ENCODE measurements at places on chromosomes 16 and 17. TPM values are rescaled to one million over a fixed set of nuclear protein-coding genes. Genes with fewer than 3 reads are reported as not detected.

MYO1D gene
- total RNA-seq = 1.5 TPM

CDK3 gene
- 3.7 TPM for total RNA-seq

EME2 gene
- 7.4 TPM for total RNA-seq

G6PC3 gene
- 168 TPM for total RNA-seq

RNU2-1 gene
- not detected for total RNA-seq

TRPV2 gene
- total RNA-seq = 0.63 TPM

Data from A549 treated with CpdA at 1 μM for 4 hours (cell line).